ENCODE measurements at places on chromosomes 5 and 9.

DNA sequence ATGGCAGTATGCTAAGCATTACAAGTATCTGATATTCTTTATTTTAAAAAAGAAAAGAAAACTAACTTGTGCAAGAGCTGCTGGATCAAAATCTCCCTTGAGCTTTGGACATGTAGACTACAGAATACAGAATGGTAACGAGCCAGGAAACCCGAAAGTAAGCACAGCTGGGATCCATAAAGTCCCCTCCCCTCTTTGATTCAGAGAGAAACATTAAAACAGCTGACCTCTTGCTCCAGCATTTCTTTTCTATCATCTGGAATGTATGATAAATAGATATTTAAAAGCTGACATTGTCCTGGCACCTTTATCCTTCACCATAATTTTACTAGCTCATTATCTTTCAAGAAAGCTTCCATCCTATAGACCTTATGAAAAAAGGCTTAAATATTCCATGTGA lies 28.2 kb upstream of the LPAR1 start:
- DNase-seq, result no peak

GRCh38 chr9:127177231-127177630 lies 54.8 kb upstream of the ANGPTL2 start:
- no peak for DNase-seq

DNA sequence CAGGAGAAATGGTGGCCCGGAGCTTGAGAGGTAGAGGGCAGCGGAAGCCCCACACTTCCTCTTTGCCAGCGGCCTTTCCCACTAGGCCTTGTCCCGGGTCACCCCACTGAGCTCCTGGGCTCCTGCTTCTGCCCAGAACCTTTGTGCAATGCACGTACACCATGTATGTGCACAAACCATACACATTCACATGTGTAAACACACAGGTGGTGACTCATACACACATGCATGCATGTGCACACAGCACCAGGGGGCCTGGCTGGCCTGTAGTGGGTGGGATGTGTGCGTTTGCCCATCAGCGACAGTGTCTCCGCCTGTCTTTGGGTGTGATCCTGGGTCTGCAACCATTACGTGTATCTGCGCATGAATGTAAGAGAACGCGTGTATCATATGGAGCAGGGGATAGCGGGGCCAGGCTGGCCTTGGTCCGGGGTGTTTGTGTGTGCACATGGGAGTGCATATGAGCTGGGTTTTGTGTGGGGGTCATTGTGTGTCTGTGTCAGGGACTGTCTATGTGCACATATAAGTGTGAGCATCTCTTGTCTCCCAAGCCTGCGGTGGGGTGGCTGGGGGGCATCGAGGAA lies 43.7 kb downstream of the PSD2 start:
- no peak for DNase-seq

DNA sequence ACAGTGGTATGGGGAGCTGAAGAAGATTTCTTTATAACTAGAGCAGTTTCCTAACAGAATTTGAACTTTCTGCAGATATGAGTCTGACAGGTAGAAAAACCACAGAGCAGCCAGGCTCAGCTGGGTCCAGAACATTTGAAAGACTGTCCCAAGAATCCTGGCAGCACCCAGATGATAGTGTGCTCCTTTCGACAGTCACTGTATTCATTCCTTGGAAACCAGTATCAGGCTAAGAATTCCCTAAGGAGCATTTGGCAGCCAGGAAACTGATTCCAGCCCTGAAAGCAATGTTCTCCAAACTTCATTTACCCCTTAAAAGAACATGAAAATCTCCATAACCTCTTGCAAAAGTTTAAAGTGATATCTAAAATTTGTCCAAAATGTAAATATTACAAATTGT lies 123.0 kb upstream of the MTAP start:
- no peak for DNase-seq

DNA sequence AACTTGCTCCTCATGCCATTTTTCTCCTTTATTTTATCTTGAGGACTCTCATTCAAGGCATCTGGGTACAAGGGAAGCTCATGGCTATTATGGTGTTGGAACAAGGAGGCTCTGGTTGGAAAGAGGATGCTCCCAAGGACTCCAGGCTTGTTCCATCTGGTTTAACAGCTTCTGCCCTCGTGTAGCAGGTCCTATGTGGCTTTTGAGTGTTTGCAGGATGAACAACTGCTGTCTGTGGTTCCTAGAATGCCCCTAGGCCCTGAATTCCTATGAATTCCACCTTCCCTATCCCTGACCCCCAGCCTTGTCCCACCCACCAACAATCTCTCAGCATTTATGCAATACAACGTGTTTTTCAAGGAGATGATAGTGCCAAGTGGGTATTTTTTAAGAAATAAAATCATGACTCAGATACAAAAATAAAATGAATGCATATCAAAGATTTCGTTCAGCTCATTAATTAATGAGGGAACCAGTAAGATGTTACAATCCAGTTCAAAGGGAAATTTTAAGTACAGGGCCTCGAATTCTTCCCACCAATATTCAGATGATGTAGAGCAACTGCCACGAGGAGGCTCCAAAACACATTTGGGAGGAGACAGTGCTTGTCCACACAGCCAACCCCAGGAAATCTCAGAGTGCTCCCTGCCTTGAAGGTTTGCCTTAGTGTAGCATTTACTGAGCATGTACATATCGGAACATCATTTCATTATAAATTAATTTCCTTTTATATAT lies 182.0 kb downstream of the MUSK start:
- DNase-seq, result no peak

DNA sequence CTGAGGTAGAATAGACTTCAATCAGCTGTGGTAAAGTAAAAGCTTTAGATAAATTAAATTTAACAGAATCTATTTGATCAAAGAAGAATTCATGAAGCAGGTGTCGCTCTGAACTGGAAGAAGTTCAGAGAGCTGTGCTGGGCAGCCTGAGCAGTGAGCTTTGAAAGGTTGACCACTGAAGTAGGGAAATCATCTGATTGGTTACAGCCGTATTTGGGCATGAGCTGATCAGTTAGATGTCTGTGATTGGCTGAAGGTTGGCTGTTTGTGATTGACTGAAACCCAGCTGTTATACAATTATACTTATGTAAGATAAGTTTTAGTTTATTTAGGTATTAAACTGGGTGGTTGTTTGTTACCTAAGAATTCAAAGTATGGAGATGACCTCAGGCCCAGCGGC lies 1174.6 kb downstream of the CDH9 start:
- DNase-seq, result no peak

DNA sequence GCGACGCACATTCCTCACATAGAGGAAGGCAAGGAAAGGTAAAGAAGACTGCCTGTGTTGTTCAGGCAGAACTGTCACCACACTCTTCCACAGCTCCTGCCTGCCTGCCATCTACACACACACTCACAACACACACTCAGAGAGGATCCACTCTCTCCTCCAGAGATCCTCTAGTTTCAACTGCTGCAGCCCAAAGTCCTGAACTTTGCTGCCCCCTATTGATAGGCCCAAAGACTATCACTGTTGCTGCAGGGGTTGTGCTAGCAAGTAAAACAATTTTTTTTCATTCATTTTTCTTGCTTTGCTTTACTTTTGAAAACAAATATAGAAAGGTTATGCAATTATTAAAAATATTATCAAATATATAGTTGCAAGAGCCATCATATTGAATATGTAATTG lies 5.9 kb upstream of the CFAP90 start:
- peak; percentile 78 for DNase-seq

GRCh38 chr9:123454361-123454760 lies 98.4 kb downstream of the CRB2 start:
- DNase-seq, result no peak

GRCh38 chr9:111036429-111036789 lies 1.9 kb downstream of the LPAR1 start:
- DNase-seq, result no peak

DNA sequence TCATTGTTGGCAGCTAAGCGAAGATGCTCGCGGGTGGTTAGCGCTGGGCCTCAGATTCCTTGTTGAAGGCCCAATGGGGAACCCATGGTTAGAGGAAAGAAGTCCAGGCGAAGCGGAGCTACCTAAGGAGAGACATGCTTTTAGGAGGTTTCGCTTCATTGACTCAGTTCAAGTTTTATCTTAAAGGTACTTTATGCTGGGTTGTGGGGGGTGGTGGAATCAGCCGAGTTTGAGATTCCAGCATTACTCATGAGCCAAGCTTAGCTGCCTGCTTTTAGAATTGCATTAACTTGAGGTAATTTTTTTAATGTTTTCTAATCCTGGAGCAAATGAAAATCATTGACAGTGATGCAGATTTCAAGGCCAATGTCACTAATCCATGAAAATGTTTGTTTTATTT lies 16.1 kb downstream of the MEGF10 start:
- DNase-seq, result no peak

DNA sequence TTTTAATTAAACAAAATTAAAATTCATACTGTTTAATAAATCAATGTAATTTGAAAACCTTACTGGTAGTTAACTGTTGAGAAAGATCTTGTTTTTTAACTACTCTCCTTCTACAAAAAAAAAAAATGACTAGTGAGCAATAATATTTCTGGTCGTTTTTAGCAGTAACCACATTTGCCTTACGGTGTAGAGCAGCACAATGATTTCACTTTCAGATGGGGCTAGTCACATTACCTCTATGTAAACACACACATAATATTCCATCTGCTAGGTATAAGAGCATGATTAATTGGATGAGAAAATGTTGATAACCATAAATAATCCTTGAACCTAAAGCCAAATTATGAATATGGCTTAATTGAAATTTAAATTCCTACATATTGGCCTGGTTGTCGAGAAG lies 198.1 kb downstream of the CHSY3 start:
- DNase-seq, result no peak
